ENCODE measurements at places on chromosomes 5 and 9.

GRCh38 chr5:41509399-41510175 is 814 bp downstream of the PLCXD3 start:
- no peak for DNase-seq

DNA sequence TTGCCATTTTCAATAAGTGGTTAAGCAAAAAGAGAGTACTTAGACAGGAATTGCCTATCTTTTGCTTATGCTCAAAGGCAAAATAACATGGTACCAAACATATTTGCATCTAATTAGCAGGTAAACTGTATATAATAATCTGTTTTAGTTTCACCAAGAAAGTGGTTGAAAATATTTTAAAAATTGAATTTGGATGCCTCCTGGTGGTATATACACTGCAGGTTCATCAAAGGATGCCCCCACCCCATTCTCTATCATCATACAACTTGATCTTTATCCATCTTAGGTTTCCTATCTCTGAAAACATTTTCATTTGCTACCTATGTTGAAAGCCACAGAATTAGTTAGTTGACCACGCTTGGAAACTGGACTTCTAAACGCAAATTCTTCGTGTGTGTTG is 47.0 kb upstream of the MROH2B start:
- DNase-seq = no peak

- DNase-seq = no peak
Measured at GRCh38 chr5:58108511-58108910, 351.4 kb downstream of the PLK2 start.

- no peak for DNase-seq
Measured at GRCh38 chr5:27241564-27242257, 203.3 kb upstream of the CDH9 start.

GRCh38 chr9:108844856-108845255 is 10.9 kb downstream of the ACTL7B start:
- DNase-seq = no peak

GRCh38 chr9:80732506-80732905 is 956.8 kb downstream of the TLE1 start:
- DNase-seq = no peak

DNA sequence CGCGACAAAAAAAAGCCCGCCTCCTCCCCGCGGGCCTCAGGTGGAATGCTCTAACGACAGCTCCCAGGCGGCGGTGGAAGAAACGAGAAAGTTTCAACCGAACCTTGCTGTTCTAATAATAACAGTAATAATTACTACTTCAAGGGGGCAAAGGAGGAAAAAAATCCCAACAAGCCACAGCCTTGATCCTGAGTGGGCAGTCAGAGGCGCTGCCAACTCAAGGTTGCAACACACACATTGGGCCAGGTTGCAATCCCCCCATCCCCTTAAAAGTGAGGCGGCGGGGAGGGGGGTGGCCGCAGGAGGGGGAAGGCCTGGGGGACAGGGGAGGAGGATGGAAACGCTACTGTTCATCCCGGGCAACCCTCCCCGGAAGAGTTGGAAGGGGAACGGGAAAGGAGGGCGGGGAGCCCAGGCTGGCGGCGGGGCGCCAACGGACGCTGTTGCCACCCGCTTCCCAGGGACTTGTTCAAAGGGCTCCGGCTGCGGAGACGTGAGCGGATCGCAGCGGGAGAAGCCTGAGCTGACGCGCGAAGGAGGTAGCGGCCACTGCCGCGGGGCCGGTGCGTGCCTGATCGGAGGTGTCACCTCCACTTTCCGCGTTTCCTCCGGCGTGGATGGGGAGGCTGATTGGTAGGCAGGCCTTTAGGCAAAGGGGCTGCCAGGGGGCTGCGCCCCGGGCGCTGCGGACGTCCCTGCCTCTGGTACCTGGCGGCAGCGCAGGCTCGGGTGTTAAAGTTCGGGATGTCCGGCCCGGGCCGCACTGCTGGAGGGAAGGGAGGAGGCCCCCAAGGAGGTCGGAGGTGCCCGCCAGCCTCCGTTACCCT is 647 bp downstream of the SMARCA2 start:
- no peak for DNase-seq

DNA sequence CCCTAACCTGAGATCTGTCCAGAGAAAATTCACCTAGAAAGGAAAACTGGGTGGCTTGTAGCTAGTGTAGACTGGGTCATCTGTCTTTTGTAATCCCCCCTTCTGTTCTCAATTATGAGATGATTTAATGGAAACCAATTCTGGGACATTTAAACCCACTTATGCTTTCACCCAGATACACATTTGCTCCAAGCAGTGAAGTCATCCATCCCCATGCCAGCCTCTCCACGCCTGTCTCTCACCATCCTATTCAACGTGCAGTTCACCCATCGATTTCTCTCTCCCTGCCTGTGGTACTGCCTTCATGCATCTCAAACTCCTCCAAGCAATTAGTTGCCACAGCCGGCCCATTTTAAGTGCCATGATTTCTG is 1.8 kb downstream of the PHF19 start:
- no peak for DNase-seq

GRCh38 chr5:149664083-149664482 is 66.0 kb upstream of the PPARGC1B start:
- DNase-seq = no peak

DNA sequence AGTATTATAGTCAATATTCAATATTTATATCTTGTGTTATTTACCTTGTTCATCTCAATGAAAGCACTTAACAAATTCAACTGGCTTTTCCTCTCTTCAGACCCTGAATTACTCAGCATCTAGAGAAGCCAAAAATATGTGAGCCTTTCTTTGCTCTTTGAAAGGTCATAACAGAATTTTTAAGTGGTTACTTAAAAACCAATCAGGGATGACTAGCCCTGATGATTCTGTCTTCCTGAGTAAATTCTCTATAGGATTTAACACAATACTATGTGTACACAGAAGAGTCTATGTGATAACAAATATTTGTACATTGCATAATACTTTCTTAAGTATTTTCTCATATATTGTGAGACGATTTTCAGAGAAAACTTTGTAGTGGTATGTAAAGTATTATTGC is 546.3 kb downstream of the MAT2B start:
- DNase-seq = no peak

DNA sequence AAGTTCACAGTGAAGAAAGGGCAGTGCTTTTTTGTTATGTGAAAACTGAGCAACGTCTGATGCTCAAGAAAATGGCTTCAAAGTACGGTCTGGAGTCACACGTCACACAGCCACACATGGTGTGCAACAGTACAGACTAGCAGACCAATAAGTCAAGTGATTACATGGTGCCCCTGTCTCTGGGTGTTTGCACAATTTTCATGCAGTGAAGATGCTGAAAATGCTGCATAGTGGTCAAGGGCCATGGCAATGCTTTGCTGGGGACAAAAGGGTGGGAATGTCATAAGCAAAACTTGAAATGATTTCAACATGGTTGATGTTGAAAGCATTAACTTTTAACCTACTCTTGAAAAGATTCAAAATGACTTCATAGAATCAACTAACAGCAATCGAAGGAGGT is 231.2 kb downstream of the EBF1 start:
- no peak for DNase-seq

GRCh38 chr9:79812507-79813257 is 240.9 kb downstream of the TLE4 start:
- DNase-seq = peak; percentile 74

DNA sequence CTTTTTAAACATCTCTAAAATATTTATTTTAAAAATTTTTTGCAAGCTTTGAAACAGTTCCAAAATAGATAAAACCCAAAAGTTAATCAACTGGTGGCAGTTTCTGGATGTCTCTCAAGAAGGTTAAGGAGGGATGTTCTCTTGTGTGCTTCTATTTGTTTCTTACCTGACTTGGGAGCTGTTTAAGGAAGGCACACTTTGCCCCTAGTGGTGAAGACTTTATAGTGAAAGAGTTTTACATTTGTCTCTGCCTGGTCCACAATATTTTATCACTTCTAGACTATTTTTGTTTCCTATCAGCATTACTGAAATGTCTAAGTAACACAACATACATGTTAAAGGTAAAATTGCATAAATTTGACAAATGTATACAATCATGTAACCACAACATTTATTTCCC is 552.8 kb downstream of the SEMA5A start:
- DNase-seq = peak; percentile 11

GRCh38 chr5:142319105-142319504 is 5.7 kb downstream of the SPRY4 start:
- DNase-seq = no peak

- no peak for DNase-seq
Measured at GRCh38 chr5:159835548-159835947, 80.7 kb upstream of the ADRA1B start.

GRCh38 chr5:136192526-136193321 is at the start of gene SMIM32:
Gene SMIM32 (minus strand): TSS chr5:136193162. CDS start chr5:136192524, 638 bp downstream.
- no peak for DNase-seq

DNA sequence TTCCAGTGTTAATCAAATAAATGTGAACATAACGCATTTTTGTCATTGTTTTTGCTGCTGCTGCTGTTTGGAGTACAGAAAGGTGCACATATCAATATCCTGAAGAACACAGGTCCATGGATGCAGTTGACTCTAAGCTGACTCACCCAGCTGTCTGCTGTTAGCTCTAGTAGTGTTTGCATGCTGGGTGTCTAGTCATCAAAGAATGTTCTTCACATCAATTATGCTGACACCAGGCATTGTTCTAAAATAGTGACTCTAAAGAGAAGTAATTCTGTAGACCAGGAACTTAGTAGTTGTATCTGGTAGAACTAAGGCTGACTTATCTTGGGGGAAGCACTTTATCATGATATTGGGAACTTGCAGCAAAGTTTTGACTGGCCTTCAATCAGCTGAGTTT is 55.7 kb upstream of the DPYSL3 start:
- no peak for DNase-seq

DNA sequence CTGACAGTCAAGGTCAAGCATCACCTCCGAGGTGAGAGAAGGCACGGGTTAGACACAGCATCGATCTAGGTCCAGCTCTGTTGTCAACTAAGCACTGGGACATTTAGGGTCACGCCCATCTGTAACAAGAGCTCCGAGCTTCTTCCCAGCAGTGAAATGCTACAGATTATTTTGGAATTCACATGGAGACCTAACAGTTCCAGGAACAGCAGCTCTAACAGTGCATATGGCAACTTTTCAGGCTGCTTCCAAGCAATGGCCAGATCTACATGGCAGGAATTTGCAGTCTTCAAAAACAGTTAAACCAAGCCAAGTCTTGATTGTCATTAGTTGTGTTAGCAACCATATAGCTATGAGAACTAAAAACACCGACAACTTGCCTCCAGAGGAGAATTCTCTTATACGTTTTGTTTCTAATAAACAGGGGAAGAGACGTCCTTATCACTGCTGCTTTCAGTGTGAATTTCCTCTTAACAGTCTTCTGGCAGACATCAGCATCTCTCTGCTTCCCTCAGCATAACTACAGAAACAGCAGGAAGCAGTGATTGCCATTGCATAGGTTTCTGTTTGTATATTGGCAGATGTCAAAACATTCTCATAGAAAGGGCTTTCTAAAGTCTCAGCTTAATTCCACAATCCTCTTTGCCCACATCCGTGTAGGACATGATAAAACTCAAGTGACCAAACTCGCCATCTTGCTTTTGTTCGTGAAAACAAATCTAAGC is 242.1 kb upstream of the DAPK1 start:
- DNase-seq = no peak

DNA sequence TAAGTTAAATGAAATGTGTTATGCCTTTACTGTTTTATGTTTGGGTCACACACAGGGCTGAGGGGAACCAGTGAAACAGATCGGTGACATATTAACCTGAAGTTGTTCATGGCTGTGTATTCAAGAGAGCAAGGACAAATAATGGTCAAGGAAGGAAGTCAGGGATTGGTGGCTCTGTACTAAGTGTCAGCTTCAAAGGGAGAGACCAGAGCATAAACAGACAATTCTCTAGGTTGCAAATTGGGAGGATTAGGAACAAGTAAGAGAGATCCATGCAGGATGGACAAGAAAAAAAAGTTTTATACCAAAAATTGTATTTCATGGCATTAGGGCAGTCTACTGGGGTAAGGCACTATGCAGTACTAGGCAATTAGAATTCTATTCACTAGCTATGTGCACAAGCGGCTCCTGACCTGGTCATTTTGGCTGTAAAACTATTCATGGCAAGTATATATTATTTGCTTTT is 156.3 kb downstream of the PLPPR1 start:
- DNase-seq = no peak

DNA sequence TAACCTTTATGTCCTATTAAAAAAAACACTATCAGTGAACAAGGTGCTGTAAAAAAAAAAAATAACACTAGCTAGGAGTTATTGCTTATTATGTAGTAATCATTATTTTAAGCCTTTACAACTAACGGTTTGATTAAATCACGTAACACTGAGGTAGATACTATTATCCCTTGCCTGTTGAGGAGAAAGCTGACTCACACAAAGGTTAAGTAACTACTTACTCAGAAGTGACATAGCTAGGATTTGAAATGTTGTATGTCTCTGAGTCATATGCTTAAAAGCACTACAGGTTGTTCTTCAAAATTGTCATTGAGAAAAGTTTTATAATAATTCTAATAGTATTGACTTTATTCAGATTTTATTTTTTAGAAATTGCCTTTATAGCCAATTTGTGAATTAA is 8.8 kb downstream of the TENT2 start:
- no peak for DNase-seq

GRCh38 chr9:135533113-135533512 is 11.9 kb downstream of the LCN1 start:
- no peak for DNase-seq

DNA sequence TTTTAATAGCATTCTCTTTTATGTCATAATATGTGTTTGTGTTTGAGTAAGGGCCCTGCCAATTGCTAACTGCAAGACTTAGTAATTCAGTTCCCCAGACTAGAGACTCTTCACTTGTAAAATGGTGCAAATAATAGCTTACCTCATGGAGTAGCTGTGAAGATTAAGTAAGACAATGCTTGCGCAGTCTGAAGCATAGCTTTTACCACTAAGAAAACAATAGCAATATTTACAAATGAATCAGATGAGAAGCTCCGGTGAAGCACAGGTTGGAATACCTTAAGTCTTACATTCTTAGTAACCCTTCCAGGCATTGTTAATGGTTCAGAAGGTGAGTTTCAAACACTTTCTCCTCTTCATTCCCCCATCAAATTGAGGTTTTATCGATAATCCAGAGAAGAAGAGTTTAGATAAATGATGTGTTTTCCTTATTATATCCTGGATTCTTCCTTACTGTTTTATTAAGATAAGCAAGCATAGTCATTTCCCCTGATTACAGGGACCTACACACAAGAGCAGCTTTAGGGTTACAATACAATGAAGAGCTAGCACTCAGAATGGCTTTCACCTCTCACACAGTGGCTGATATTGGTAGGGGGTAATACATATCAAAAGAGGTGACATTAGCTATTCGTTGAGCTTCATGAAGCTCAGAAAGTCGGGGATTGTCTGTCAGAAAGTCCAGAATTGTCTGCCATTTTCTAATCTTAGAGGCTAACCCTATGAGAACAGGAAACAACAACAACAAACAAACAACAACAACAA is 96.4 kb upstream of the EDIL3 start:
- DNase-seq = no peak

GRCh38 chr5:141817631-141818030 is 60.6 kb downstream of the PCDH1 start:
- no peak for DNase-seq

GRCh38 chr9:16258708-16259107 is 611.8 kb downstream of the BNC2 start:
- peak; percentile 38 for DNase-seq

- DNase-seq = no peak
Measured at GRCh38 chr5:65126542-65127069, 355.1 kb downstream of the ADAMTS6 start.

Data from Jurkat, Clone E6-1 (cell line).